ENCODE measurements at places on chromosomes 3 and 15.

GRCh38 chr3:48410205-48411040 is 19.5 kb downstream of the PLXNB1 start:
- DNase-seq = no peak

DNA sequence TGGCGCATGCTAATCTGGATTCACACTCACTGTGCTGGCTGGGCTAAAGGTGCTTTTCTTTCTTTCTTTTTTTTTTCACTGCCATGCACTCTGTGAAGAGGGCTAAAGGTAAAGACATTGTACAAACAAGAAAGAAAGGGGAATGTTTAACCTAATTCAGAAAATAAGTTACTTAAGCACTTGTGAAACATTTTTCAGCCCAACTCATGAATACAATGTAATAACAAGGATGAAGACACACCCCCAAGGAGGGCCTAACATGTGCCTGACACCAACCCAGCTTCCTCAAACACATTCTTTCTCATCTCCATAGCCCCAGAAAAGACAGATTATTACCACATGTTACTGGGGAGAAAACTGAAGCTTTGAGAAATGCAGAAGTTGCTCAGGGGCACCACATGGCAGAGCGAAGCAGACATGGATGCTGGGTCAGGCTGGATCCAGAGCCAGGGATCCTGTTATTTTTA is 5.7 kb downstream of the STIMATE start:
- DNase-seq = peak; percentile 89

DNA sequence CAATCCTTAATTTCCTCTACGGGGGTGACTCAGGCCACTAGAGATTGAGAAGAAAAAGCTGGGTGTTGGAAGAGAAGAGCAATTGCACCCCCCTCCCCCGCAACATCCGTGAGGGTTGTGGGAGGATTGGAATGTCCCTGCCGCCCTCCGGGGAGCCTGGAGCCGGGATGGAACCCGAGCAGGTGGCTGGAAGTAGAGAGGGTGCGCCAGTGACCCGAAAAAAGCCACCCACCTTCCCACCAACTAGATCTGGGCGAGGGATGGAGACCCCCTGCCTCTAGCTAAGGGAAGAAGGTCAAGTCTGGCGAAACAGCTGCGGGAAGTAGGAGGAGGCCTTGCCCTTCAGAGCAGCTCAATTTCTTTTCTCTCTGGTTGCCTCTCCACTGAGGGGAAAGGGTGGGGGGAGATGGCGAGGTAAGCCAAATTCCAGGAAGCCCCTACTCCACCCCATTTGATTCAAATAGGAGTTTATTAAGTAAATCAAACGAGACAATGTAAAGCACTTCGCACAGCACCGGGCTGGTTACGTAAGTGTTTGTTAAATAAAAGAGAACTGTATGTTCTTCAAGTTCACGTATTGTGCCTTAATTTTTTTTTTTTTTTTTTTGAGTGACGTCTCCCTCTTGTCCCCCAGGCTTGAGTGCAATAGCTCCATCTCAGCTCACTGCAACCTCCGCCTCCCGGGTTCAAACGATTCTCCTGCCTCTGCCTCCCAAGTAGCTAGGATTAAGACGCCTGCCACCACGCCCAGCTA is 1.1 kb upstream of the WWTR1 start:
- peak; percentile 83 for DNase-seq

DNA sequence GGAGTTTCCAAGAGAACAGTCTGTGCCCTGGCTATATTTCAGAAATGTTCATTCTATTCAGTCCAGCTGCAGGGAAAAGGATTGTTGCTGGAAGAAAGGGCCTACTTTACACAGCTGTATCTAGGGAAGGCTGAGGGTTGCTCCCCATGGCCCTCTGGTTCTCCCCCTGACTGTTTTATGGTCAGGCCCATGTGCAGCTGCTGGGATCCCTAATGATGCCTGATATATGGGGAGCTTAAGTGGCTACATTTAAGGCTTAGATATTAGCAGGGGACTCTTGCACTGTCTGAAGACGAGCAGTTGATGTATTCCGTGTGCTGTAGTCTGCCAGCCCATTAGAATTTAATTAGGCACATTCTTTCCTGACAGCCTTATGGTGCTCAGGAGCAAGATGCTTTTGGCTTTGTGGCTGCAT is 72.0 kb downstream of the FAM43A start:
- no peak for DNase-seq

- no peak for DNase-seq
Measured at GRCh38 chr3:12902181-12902999, 61.0 kb upstream of the RPL32 start.

- no peak for DNase-seq
Measured at GRCh38 chr3:50300681-50301254, 1.6 kb upstream of the HYAL3 start.

DNA sequence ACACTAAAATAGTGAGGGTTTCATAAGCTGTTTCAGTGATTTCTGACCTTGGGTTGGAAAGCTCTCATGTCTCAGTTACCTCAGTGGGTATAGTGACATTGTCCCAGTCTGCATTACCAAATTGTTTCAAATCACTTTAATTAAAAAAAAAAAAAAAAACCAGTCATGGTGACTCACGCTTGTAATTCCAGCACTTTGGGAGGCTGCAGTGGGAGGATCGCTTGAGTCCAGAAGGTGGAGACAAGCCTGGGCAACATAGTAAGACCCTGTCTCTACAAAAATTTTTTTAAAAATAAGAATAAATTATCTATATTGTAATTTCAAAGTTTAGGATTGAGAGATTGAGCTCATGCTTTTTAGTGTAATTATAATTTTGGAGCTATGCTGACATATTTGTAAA is 78.0 kb downstream of the MBNL1 start:
- no peak for DNase-seq

DNA sequence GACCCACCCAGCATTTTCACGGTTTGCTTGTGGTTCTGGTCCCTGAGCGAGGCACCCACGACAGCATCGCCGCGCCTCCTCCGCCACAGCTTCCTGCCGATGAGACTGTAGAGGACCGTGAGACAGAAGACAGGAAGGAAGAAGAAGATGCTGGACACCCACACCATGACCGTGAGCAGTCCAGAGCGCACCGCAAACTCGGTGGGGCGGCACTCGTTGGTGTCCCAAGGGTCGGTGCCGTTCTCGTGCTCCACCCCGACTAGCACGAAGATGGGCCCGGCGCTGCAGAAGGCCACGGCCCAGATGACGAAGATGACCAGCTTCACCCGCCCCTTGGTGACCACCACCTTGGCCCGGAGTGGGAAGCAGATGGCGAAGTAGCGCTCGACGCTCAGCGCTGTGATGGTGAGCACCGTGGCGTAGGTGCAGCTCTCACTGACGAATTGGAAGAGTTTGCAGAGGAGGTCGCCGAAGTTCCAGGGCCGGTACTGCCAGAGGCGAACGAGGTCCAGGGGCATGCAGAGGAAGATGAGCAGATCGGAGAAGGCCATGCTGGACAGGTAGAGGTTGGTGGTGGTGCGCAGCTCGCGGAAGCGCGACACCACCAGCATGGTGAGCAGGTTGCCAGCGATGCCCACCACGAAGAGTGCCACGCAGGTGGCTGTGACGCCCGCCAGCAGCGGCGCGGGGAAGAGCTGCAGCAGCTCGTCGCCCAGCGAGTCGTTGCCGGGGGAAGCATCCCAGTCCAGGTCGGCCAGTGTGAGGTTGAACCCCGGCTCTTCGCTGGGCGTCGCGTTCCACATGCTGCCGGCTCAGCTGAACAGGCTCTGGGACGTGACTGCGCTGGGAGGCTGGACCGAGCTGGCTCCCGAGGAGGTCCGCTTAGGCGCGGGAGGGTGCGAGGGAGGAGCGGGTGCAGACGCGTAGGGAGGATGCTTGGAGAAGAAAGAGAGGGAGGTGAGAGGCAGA is at the start of gene GHSR:
Gene GHSR, minus strand, starts transcription at position 846 of the 969 bp plus-strand sequence. Its CDS starts 43 bp downstream, at position 803.
- DNase-seq = no peak

GRCh38 chr3:59065240-59065639 is 15.4 kb upstream of the CFAP20DC start:
- no peak for DNase-seq

DNA sequence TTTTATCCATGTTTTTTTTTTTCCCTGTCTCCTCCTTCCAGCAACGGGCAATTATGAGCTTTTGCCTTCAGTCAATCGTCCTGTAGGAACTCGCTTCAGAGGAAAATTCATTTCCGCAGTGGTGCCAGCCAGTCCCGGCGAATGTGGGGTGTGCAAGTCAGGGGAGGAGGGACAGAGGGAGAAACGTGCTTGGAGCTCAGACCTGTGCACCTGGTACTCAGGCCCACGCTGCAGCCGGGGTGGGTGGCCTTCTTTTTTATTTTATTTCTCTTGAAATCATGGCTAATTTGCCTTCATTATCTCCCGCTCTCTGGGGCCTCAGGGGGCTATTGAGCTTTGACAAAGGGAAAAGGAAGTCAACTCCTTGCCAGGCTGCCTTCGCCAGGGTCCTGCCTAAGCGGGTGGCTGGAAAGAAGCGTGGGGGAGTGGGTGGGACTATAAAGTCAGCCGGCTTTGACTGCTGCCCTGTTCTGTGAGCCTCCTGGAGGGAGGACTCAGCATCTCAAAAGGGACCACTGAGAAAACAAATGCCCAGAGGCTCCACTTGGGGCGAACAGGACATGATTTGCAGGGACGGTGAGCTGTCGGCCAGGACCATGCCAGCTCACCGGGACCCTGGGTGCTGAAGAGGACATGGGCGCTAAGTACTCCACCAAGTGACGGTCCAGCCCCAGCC is 5.5 kb downstream of the GRIP2 start:
- no peak for DNase-seq

- peak; percentile 60 for DNase-seq
Measured at GRCh38 chr15:58931987-58932588, 1.4 kb downstream of the SLTM start.

GRCh38 chr3:127751163-127751621 is 71.1 kb downstream of the MGLL start:
- DNase-seq = no peak

GRCh38 chr3:143480344-143480743 is 360.8 kb downstream of the CHST2 start:
- peak; percentile 20 for DNase-seq

DNA sequence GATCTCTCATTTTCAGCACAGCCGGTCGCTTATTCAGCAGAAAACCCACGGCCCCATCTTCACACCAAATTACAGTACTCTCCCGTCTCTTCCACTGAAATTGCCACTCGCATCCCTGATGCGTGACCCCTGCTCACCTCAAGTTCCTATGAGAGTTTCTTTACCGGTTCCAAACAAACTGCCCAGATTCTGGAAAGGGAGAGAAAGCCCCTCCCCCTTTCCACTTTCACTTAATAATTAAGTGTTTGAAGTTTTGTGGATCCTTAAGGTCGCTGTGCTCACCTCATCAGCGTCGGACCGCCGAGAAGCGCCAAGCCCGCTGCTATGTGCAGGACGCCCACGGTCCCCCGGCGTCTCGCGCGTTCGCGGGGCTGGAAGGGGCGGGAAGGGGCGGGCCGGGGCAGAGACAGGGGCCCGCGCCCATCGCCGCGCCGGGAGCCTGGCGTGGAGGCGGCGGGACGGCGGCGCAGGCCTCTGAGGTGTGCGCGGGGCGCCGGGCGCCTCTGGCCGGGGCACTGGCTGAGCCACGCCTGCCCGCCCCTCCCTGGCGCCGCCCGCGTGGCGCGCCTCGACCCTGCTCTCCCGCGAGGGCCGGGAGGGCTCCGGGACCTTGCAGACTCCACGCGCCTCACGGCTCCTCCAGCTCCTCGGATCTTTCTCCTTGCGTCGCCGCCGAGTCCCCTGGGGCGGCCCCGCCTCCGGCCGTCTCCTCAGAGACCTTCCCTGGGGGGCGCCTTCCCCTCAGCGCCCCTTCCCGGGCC is at the start of gene GPR156:
Gene GPR156, minus strand, starts transcription at position 476 of the 761 bp plus-strand sequence. CDS start 41,124 bp downstream, outside the sequence.
- no peak for DNase-seq

DNA sequence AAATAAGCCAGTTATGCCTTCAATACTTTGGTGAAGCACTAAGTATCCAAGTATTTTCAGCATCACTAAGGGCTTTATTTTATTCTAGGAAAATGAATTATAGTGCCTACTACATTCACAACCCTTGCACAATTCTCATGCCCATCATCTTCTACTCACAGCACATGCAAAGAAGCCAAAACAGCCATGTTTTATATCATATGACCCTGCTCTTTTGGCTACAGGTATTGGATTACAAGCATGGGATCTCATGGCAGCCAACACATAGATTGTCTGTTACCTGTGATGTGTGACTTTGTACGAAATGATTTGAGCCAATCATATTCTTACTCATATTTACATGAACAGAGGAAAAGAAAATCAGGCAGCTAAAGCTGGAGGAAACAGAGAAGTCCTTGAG is 38.6 kb downstream of the STT3B start:
- DNase-seq = no peak

- no peak for DNase-seq
Measured at GRCh38 chr15:82692171-82692570, 17.5 kb downstream of the AP3B2 start.

- no peak for DNase-seq
Measured at GRCh38 chr3:122077293-122078234, 22.4 kb downstream of the CD86 start.

- no peak for DNase-seq
Measured at GRCh38 chr3:27888562-27888961, 166.4 kb upstream of the EOMES start.

GRCh38 chr3:32379831-32380500 is 11.7 kb upstream of the CMTM7 start:
- no peak for DNase-seq

- no peak for DNase-seq
Measured at GRCh38 chr3:125108833-125109535, 53.2 kb upstream of the HEG1 start.

DNA sequence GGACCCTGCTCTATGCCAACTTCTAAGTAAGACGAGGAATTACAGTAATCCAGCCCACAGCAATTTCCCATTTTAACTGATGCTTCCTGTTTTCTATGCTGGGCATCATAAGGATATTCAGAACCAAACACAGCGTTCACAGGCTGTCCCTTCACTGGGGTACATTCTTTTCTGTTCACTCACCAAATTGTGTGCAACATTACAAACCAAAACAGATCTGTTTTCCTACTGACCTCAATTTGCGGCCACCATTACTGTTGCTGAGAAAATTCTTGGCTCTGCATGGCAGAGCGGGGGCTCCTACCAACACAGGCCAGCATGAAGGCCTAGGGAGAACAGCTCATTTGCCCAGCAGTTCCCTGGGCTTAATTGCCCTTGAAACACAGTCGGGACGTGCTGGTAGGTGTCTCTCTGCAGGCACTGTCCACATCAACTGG is 76.5 kb downstream of the MYO1E start:
- DNase-seq = peak; percentile 95

DNA sequence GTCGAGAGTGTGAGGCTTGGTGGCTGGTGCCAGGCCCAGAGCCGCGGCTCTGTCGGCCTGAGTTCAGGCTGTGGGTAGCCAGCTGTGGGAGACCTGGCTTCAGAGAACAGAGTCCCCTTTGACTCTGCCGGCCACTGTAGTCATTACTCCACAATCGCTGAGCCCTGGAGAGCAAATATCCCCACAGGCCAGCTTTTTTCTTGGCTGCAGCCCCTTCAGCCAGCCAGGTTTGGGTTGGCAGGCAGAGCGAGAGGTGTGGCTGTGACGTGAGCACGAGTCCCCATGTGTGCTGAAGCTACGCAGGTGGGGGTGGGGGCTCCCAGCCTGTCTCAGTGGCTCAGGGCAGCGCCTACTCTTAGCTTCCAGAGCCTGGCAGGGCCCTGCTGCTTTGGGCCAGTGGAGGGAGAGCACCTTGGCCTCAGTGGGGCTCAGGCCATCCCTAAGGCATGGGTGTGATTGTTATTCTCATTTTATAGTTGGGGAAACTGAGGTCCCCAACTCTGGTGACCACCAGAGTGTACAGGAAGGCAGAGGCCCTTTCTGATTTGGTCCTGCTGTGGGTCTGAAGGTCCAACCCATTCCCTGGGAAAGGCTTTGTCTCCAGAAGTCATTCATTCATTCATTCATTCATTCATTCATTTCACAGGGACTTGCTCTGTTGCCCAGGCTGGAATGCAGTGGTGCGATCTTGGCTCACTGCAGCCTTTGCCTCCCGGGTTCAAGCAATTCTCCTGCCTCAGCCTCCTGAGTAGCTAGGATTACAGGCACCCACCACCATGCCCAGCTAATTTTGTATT is 45.7 kb upstream of the LCTL start:
- no peak for DNase-seq

Measured in iris pigment epithelial cell (primary cell).